CD4-positive, alpha-beta T cell treated with Interleukin-17A for 1 hour (primary cell): ENCODE measurements at places on chromosomes 2 and 18.

DNA sequence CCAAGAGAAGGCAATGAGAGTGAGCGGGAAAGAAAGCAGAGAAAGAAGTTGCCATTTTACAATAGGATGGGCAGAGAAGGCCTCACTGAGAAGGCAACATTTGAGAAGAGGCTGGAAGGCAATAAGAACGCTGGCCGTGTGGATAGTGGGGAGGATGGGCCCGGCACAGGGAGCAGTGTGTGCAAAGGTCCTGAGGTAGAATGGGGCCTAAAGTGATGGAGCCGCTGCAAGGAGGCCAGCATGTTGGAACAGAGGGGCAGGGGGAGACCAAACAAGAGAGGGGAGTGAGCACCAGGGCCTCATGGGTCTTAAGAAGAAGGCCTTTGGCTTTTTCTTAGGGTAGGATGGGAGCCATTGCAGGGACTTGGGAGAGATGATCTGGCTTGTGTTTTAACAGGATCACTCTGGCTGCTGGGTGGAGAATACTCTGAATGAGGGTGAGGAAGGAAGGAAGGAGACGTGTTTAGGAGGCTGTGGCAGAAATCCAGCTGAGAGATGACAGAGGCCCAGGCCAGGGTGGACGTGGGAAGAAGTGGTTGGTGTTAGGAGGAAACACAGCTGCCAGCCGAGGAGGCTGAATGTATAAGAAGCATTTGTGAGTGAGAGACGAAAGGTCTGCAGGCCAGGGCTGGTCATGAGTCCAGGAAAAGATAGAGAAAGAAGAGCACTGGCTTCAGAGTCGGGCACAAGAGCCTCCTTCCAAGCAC is 159.8 kb downstream of the KLHL29 start:
- DNase-seq = no peak

DNA sequence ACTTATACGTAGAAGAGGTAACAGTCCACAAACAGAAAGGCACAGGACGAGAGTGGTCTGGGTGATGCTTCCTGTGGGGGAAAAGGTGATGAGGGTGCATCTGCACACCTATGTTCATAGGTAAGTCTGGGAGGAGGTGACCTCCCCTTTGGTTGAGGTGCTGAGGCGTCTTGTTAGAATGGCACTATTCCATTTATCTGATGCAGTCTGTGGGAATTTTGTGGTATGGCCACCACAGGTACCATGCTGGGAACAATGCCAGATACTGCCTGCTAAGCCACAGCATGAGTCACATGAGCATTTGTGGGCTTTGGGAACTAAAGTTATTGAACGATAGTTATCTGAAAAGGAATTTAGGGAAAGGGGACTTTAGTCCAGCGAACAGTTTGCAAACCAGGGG is 27.9 kb downstream of the IL37 start:
- DNase-seq = peak; percentile 35

DNA sequence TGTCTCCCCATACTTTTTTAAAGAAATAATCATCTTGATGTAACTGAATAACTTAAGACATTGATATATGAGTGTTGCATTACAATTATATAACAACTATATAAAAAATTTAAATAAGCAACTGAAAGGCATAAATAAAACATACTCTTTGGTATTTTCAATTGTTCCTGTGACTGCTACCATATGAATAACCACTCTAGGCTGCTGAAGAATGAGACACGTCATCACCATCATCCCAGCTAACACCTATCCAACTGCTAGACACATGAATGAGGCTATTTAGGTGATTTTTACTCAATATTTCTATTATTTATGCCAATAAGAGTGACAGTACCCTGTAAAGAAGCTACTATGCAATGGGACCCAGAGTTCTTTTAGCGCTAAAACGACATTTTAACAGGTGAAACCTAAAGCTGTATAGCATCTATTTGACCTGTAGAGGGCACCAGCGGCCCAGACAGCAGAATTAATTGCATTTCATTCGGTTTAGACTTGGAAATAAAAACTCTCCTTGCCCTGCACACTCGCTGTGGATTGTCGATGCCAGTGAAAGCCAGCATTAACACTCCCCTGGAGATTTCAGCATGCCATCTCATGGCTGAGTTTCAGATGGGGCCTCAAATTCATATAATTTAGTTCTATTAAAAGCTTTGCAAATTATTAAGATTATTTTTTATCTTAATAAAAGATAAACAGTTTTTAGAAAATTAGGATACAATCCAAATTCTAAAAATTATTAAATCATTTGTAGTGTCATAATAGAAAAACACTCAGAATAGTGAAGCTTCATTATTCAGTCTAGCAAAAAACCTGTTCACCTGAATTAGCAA is 89.4 kb upstream of the MAP2 start:
- DNase-seq = peak; percentile 17

DNA sequence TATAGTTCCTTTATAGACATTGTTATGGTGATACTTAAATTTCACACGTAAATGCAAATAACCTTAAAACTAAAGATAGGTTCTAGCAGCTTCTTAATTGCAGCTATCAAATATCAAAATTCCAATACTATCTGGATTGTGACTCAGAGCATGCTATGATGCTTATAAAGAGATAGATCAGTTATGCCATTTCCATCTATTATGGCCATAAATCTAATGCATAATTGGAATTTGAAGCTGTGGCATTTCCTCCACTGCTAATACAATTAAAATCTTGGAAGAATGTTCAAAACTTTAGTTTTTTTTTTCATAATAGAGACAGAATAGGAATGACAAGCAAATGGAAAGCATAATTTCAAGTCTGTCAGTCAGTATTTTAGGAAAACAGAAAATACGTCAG is 220.8 kb upstream of the GALNT5 start:
- DNase-seq = no peak

DNA sequence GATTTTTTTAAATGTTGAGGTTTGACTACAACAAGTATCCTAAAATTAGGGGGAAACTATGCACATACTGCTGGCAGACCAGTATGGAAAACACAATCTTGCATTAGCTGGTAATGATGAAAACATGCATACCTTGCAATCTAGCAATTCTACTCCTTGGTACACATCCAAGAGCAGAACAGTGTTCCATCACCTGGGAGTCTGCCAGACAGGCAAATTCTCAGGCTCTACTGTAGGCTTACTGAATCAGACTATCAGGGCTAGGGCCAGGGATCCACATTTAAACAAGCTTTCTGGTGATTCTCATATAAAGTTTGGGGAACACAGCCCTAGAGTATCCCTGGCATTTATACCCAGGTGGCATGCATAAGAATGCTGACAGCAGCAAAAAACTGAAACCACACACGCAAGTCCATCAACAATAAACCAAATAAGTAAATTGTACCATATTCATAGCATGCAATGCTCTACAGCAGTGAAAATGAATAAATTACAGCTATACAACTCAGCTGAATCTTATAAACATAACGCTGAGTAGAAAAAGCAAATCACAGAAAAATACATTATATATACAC is 13.6 kb downstream of the CDH2 start:
- DNase-seq = no peak

- no peak for DNase-seq
Measured at GRCh38 chr2:95021023-95021416, 4.5 kb upstream of the MAL start.

GRCh38 chr2:107992069-107992468 is 5.7 kb downstream of the SLC5A7 start:
- no peak for DNase-seq

- no peak for DNase-seq
Measured at GRCh38 chr2:30865892-30866681, 58.8 kb upstream of the CAPN13 start.

DNA sequence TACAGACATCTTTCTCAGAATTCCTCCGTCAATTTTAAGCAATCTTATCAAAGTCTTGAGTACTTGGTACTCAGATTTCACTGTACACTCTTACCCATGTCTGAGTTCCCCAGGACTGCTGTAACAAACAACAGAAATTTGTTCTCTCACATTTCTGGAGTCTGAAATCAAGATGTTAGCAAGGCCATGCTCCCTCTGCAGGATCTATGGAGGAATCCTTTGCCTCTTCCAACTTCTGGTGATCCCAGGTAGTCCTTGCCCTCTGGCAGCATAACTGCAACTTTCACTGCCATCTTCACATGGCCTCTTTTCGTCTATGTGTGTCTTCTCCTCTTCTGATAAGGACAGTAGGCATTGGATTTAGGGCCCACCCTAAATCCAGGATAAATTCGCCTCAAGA is 17.1 kb upstream of the CACNB4 start:
- no peak for DNase-seq

- no peak for DNase-seq
Measured at GRCh38 chr18:57054891-57055290, 92.0 kb upstream of the BOD1L2 start.

- DNase-seq = peak; percentile 63
Measured at GRCh38 chr2:168336786-168337388, 89.5 kb upstream of the STK39 start.

- no peak for DNase-seq
Measured at GRCh38 chr2:1055014-1055595, 104.5 kb downstream of the SNTG2 start.

DNA sequence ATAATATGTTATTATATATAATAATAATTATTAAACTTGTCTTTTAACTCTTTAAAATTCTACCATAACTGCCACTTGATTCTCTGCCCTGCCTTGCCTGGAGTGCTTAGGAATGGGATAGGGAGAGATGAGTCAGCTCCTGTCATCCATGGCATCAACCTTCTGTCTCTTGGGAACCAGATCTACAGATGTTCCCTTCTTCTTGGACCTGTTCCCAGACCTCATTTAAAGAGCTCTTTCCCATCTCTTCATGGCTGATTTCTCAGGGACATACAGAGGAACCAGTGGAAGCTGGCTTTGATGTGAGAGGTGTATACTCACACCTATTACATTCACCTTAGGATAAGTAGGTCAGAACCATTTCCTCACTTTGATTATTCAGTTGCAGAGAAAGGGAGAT is 155.3 kb upstream of the MYO3B start:
- no peak for DNase-seq

GRCh38 chr2:118832071-118832790 is 15.2 kb downstream of the EN1 start:
- no peak for DNase-seq

GRCh38 chr2:26396734-26397298 is 4.9 kb upstream of the DRC1 start:
- DNase-seq = no peak

DNA sequence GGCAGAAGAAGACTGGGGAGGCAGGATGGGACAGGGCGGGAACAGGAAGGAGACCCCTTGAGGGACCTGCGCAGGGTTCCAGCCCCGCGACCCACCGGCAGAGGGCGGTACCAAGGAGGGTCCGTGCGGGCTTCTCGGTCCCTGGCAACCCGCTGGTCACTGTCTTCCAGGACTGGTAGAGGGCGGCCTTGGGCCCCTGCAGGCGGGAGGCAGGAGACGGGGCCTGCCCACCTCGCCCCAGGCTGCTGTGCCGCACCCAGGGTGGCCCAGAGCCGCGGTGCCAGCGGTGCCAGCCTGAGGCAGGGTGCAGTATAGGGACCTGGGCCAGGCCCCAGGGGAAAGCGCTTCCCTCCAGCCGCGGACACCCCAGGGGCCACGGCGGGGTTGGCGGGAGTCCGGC is 34.5 kb downstream of the NEURL3 start:
- peak; percentile 51 for DNase-seq

GRCh38 chr2:128611421-128612320 is 293.0 kb upstream of the HS6ST1 start:
- DNase-seq = no peak

- no peak for DNase-seq
Measured at GRCh38 chr2:170562928-170563327, 152.2 kb upstream of the SP5 start.

DNA sequence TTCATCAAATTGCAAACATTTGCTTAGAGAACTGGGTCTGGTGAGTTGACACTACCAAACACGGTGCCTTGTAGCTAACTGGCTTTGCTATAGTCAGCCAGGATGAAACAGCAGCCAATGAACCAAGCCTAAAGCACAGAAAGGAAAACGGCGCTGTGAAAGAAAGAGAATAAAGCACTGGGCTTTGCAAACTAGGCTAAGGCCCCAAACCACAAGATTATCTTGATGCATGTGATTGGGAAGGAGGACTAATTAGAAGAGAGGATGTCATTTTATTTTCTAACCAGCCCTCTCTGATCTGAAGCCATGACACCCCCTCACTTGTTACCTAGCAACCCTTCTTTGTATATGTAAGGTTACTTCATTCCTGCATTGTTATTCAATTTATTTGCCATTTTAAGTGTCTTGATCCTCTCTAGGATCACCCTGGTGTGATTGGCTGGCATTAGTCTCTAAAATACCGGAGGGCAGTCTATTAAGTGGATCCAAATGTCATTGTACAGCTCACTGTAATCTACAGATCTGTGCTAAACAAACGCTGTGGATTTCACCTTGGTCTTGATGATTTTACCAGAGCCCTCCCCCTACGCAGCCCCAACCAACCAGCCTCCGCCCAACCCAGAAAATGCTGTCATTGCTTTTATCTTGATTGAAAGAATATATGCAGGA is 395.4 kb upstream of the ACVR2A start:
- DNase-seq = peak; percentile 72
